ENCODE measurements at places on chromosomes 1 and 21. TPM values are rescaled to one million over a fixed set of nuclear protein-coding genes. Genes with fewer than 3 reads are reported as not detected.

The FNDC10 gene
- 0.81 TPM for total RNA-seq

GRCh38 chr1:61124696-61125095, 42.3 kb downstream of the NFIA start:
- H3K4me3 ChIP-seq: no peak overlapping the region
- H3K27me3 ChIP-seq: peaks cover 20% of the 10 kb centered on the region
- H3K4me1 ChIP-seq: no peaks in the 10 kb centered on the region
- H3K27ac ChIP-seq: no peak overlapping the region

- no peak overlapping the region for H3K4me3 ChIP-seq
- no peaks in the 10 kb centered on the region for H3K36me3 ChIP-seq
- no peak overlapping the region for H3K27ac ChIP-seq
These were observed 29.3 kb upstream of the DDAH1 start for GRCh38 chr1:85494074-85494903.

- no peaks in the 10 kb centered on the region for H3K36me3 ChIP-seq
- H3K4me3 ChIP-seq: no peak overlapping the region
- H3K27me3 ChIP-seq: peaks cover 8% of the 10 kb centered on the region
These were observed 16.8 kb downstream of the GNG4 start for GRCh38 chr1:235632506-235633401.

- no peaks in the 10 kb centered on the region for H3K4me1 ChIP-seq
- no peak for DNase-seq
- no peak overlapping the region for H3K27ac ChIP-seq
- H3K4me3 ChIP-seq: no peak overlapping the region
These were observed 50.5 kb downstream of the CNN3 start for GRCh38 chr1:94876362-94876761.

DNA sequence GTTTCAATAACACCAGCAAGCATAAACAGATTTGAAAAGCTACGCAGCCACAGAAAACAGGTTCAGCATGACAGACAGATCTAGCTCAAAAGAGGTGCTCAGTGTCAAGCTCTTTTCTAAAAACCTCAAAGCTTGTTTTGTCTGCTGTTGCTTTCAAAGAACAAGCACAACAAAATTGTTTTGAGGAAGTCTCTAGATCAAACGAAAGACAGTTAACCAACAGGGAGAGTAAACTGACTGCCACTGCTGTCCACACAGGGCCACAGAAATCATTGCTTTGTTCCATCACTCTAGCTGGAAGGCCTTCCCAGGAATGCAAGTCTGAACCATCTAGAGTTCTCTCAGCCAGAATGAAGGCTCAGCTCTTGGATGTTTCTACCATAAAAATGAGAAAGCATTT, 12.8 kb downstream of the APP start:
- no peaks in the 10 kb centered on the region for H3K27me3 ChIP-seq
- H3K4me1 ChIP-seq: no peaks in the 10 kb centered on the region
- H3K4me3 ChIP-seq: no peak overlapping the region
- no peaks in the 10 kb centered on the region for H3K36me3 ChIP-seq
- DNase-seq: no peak
- H3K27ac ChIP-seq: no peak overlapping the region

- no peak overlapping the region for H3K4me3 ChIP-seq
- H3K36me3 ChIP-seq: peaks cover 7% of the 10 kb centered on the region
- DNase-seq: no peak
- H3K27me3 ChIP-seq: peaks cover 5% of the 10 kb centered on the region
These were observed 96.6 kb upstream of the RUNX1 start for GRCh38 chr21:35145626-35146233.
